ENCODE measurements at places on chromosomes 16 and 17.

DNA sequence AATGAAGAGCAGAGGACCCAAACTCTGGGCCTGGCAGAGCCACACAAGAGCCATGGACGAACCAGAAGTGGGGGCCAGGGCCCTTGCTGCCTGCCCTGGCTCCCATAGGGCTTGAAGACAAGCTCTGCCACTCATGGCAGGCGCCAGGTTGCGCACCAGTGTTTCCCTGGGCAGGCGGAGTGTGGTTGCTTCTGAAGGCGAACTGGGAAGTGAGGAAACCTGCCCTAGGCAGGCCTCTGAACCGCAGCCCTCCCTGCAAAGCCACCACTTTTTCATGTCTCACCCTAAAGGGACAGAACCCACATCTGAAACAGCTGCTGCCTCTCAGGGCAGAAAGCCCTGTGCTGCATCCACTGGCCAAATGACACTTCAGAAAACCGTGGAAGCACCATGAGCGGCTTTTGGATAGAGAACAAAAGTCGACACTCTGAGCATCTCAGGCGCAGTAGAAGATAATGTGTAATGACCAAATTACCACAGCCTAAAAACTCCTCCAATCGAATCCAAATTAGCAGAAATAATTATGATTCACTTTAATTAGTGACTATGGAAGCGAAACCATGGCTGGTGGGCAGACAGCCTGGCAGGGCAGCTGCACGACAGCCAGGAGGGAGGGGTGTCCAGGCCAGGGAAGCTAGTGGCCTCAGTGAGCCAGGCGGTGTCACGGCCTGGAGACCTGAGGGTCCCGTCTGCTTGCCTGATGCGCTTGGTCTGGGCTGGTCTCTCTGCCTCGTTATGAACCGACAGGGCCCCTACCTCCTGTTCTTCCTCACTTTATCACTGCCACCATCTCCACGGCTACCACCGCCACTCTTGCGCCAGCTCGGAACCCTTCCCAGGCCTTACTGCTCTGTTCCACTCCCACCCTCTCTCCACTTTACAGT lies 59.1 kb downstream of the PRMT7 start:
- no peak for DNase-seq

DNA sequence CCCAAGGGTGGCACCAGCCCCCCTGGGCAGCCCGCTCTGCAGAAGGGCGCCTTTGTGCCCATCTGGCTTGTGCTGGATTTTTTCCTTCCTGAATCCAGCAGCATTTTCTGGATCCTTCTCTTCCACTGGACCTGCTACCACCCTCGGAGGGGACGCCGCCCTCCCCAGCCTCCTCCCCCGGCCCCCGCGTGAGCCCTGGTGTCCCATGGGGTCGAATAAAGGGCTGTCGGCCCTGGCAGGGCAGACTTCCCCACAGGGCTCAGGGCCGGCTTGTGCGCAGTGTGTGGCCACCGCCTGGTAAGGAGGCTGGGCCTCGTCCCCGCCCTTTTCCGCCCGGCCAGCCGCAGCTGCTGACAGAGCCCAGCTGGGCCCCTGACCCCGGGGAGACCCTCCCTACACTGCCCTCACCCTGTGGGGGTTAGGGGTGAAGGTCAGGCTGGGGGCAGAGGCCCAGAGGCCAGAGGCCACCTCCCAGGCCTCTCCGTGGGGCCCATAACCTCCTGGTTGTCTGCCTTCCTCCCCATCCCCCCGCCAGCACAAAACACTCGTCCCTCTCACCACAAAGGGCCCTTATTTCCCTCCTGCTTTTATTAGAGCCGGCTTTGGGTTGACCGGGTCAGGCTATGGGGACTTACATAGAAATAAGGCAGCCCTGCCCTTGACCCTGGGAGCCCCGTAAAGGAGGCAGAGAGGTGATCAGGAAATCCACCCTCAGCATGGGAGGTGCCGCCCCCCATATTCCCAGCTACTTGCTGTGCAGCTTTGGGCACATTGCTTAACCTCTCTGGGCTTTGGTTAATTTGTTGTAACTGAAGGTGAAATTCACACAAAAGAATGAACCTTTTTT lies 179.3 kb upstream of the CIBAR2 start:
- no peak for DNase-seq

- no peak for DNase-seq
Measured at GRCh38 chr17:80471922-80472321, 4.5 kb downstream of the NPTX1 start.

DNA sequence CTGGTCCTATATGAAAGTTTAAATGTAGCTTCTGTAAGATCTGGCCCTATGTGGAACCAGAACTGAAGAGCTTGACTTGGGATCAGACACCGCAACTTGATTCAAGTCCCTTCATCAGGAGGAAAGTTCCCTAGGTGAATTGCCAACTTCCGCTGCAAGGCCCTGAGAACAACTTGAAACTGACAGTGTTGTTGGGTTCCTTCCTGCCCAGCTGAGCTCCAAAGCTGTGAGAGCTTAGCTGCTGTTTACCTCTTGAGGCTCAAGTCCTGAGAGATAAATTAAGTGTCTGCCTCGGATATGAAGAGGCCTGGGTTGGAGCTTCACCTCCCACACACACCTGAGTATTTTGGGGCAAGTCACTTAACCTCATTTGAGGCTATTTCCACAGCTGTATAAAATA lies 44.7 kb downstream of the REXO5 start:
- no peak for DNase-seq

DNA sequence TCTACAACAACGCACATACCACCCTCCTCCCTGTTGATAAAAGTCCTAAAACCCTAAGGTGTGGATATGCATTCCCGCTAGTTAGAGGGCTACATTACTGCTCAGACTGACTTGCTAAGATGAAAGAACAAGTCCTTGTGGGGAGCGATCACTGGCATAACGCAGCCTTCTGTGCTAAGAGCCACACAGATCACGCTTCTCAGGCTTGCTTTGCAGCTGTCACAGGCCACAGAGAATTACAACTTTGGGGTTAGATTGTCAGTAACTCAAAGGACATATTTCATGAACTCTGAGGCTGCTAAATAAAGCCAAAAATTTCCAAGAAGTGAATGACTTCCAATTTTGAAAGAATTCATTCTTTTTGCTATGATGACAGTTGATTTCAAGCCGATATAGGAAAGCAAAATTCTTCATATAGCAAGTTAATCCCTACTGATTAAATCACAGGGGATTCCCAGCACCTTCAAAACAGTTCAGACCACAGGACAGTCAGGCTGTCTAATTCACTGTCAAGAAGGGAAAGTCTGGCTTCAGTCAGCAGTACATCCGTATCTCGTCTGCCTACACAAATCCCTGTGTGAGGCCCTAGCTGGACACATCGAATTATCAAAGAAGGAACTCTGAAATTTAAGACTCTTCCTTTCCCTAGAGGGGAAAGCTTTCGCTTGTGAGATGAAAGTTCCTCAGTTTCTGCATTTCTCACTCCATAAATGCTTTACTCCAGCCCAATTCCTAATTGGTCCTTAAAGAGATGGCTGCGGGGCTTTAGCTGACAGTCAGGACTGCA lies 107.1 kb downstream of the VPS53 start:
- no peak for DNase-seq

GRCh38 chr17:57735707-57736106 lies 9.4 kb downstream of the CCDC182 start:
- no peak for DNase-seq

Data from stimulated activated naive CD4-positive, alpha-beta T cell treated with Interleukin-2 at 50 U/mL for 16 hours (primary cell).